Cardiac muscle cell (in vitro differentiated cells and primary cell): ENCODE measurements at places on chromosomes 1 and 21. TPM values are rescaled to one million over a fixed set of nuclear protein-coding genes. Genes with fewer than 3 reads are reported as not detected.

The KCNA3 gene
- not detected in 2 replicates for polyA plus RNA-seq

The NOS1AP gene
- polyA plus RNA-seq = 6.6 and 8.7 TPM in 2 replicates

DNA sequence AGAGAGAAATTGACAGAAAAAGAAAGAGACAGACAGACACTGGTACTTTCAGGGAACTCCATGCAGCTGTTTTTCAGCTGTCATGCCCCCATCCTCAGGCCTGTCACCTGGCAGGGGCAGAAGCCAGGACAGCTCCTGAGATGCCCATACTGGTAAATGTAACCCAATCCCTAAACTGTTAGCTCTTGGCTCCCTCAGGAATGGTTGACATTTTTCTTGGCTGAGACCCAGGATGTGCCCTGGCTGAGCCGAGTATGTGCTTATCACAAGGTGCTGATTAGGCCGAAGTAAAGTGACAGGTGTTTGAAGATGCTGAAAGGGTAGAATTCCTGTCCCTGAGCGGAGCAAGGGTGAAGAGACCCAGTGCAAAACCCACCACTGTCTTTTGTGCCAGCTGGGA, 50.7 kb downstream of the PGM1 start:
- H3K27ac ChIP-seq = peak overlapping the region; percentile 88
- peaks cover 28% of the 10 kb centered on the region for H3K36me3 ChIP-seq
- H3K27me3 ChIP-seq = no peaks in the 10 kb centered on the region
- H3K4me3 ChIP-seq = no peak overlapping the region
- DNase-seq = peak; percentile 87

The MYBPH gene
- 0.86 and 2.1 TPM in 2 replicates for polyA plus RNA-seq

GRCh38 chr1:30506291-30507015, 216.9 kb downstream of the MATN1 start:
- no peak for DNase-seq
- no peaks in the 10 kb centered on the region for H3K36me3 ChIP-seq
- H3K4me1 ChIP-seq = no peaks in the 10 kb centered on the region
- no peak overlapping the region for H3K4me3 ChIP-seq

DNA sequence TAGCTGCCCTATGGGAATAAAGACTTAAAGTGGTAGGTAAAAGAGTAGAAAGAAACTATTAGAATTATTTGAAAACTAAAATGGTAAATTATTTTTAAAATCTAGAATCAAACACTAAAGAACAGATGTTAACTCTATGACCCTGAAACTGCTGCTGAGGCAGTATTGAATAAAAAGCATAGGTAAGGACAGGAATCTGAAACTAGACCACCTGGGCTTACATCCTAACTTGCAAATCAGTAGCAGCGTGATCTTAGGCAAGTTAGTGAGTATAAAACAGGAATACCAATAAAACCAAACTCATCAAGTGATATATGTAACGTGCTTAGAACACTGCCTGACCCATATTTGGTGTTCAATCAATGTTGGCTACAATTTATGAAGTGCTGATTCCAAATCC, 257.9 kb downstream of the VAV3 start:
- no peaks in the 10 kb centered on the region for H3K36me3 ChIP-seq
- H3K4me3 ChIP-seq = no peak overlapping the region
- H3K4me1 ChIP-seq = no peaks in the 10 kb centered on the region
- DNase-seq = no peak
- H3K27me3 ChIP-seq = no peaks in the 10 kb centered on the region
- no peak overlapping the region for H3K27ac ChIP-seq
